Heart left ventricle (tissue), 16 donors: ENCODE measurements at places on chromosomes 11 and 22. TPM values are rescaled to one million over a fixed set of nuclear protein-coding genes. Genes with fewer than 3 reads are reported as not detected.

- DNase-seq: no peak
Measured at GRCh38 chr11:108944471-108945178, 279.8 kb downstream of the DDX10 start.

- no peak for DNase-seq
Measured at GRCh38 chr11:6650980-6651379, 4.6 kb downstream of the DCHS1 start.

GRCh38 chr11:1479006-1479677 is 7.4 kb downstream of the MOB2 start:
- no peak for DNase-seq

Gene ALG9
- 22.5 TPM for total RNA-seq

Gene DERL3
- total RNA-seq: 1.6 TPM

Gene MOGAT2
- total RNA-seq: not detected

Gene MS4A12
- not detected for total RNA-seq
